Mucosa of gallbladder (tissue), 1 donor: ENCODE measurements at places on chromosomes 13 and 19.

DNA sequence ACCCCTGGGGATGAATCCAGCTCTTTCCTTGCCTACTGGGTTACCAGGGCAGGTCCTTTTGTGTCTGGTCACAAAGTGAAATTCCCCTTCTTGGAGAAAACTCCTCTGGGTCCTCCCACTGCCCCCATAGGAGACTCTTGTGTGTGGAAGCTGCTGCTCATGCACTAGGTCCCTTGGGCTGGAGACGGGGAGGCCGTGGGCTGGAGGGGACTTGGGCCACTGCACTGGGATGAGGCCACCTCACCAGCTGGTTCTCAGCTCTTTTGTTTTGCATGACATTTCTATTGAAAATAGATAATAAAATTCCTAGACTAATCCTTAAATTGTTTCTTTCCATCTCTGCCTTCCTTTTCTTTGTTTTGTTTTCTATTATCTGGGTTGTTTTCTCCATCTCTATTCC, 62.4 kb downstream of the TEX29 start:
- no peak for DNase-seq

GRCh38 chr13:45787346-45787745, 64.2 kb downstream of the SIAH3 start:
- DNase-seq = no peak

- DNase-seq = no peak
These were observed 65.4 kb upstream of the RFC3 start for GRCh38 chr13:33752597-33752996.

DNA sequence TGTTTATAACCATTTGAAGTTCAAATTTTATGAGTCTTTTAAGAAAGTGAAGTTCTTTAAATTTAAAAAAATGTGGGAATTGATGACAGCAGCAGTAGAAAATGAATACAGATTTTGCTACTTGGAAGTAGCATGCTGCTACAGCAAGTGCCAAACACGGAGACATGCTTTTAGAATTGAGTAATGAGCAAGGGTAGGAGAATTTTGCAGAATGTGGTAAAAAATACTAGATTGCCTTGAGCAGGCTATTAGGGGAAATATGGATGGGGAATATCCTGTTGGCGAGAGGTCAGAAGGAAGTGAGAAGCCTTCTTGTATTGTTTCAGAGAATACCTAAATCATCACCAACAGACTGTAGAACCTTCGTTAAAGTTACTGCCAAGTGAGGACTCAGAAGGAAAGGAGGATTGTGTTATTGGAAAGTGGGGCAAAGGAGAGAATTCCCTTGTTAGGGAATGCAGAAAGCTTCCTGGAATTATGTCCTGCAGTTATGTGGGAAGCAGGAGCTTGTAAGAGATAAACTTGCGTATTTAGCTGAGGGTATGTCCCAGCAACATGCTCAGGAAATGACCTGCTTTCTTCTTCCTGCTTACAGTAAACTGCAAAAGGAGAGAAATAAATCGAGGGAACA, 32.4 kb upstream of the OXGR1 start:
- no peak for DNase-seq

- DNase-seq = no peak
These were observed 79.5 kb downstream of the GPR12 start for GRCh38 chr13:26681036-26681435.

DNA sequence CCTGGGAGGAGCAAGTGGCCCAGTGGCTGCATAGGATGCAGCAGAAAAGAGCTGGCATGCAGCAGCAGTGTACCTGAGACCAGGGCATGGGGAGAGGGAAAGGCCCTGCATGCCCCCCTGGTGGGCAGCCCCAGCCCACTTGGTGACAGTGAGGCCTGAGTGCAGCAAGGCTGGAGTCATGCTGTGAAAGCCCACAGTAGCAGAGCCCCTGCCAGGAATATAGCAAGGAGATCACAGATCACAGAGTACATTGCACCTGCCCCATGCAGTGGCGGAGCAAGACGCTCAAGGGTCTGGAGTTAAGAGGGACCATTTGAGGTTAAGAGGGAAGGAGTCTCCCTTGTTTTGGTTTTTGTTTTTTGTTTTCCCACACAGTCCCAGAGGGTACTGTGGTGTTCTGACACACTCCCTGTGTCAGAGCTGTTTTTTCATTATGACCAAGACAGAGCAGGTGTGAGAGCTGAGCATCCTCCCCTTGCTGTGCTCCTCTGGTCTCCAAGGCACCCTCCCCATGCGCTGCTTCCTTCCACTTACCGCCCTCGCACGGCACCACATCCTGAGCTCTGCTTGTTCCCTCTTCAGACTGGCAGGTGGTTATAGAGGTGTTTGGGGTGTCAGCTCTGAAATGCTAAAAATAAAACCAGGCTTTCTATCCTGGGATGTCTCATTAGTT, 85.0 kb upstream of the UBL3 start:
- no peak for DNase-seq

DNA sequence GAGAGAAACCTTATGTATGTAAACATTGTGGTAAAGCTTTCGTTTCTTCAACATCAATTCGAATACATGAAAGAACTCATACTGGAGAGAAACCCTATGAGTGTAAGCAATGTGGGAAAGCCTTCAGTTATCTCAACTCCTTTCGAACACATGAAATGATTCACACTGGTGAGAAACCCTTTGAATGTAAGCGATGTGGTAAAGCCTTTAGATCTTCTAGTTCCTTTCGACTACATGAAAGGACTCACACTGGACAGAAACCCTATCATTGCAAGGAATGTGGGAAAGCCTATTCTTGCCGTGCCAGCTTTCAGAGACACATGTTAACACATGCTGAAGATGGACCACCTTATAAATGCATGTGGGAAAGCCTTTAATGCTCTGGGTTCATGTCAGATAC, 24.7 kb downstream of the ZNF136 start:
- no peak for DNase-seq

- DNase-seq = no peak
These were observed 12.1 kb downstream of the GPC6 start for GRCh38 chr13:93238711-93239110.

GRCh38 chr13:109198585-109198984, 569.2 kb downstream of the MYO16 start:
- no peak for DNase-seq

DNA sequence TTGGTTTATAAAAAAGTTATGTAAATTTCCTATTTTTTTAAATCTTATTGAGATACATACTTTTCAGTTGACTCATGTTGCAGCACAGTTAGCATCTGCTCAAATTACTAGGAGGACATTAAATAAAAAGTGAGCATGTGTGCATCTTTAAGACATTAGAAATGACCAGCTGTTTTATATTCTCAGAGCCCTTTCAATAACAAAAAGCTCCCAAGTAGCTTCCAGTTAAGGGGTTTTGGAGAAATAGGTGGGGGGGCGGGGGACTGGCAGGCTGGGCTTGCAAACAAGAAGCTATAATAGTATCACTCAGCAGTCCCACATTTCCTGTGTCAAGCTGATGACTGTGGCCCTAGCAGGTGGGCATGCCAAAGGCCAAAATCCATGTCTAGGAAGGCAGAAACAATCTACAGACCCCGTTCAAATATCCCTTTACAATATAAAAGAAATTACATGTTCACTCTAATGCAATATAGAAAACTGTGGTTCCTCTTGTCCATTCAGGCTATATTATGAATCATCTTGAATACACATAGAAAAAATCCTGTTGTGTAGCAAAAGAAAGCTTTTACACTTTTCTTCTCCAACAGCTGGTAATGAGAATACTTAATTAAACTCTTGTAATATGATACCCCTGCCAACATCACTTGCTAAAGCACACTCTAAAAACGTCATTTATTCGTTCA, 1713.2 kb upstream of the SLC10A2 start:
- no peak for DNase-seq

GRCh38 chr19:49771674-49772139, 4.9 kb downstream of the AP2A1 start:
- no peak for DNase-seq

GRCh38 chr19:50728084-50728737, 5.0 kb downstream of the CLEC11A start:
- peak; percentile 65 for DNase-seq

DNA sequence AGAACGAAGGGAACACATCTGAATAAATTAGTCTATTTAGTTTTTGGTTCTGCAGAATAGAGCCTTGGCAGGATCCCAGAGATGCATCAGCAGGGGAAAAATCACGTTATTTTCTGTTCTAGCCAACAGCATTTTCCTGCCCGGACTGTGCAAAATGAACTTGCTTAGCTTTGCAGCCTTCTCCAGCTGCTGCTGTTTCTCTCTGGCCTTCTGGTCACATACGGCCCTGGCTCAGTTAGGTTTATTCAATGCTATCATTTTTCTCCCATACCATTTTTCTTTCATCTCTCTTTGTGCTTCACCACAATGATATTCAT, 110.4 kb upstream of the KL start:
- DNase-seq = peak; percentile 50

GRCh38 chr13:80250213-80250810, 90.6 kb downstream of the SPRY2 start:
- no peak for DNase-seq

DNA sequence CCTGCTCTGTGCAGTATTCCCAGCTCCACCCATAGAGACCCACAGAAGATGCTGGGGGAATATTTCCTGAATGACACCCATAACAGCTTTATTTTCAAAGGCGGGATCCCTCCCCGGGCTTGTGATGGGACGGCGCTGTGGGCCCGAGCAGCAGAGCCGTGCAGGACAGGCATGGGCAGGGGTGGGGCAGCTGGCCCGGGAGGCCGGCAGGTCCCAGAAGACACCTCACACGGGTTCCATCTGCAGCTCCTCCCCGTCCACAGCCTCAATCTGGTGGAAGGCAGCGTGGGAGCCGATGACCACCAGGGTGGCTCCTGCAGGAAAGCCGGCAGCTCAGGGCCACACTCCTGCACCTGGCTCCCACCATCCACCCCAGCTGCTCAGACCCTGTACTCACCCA, 2.5 kb downstream of the RABAC1 start:
- no peak for DNase-seq

- DNase-seq = no peak
These were observed 180.5 kb downstream of the EFNB2 start for GRCh38 chr13:106354961-106355360.

DNA sequence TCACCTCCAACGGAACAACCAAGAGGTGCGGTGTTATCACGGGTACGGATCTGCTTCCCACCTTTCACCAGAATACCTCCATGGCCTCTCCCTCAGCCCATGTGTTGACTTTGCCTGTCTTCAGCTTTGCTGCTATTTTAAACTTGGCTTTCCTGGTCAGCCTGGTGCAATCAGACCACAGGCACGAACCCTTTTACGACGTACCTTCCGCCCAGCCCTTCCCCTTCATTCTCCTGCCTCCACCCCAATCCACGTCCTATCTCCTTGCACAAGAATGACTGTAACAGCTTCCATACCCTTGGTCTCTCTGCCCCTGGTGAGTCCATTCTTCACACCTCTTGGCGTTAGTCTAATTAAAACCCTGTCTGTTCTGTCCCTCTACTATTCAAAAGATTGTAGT, 431.7 kb downstream of the EFNB2 start:
- no peak for DNase-seq

DNA sequence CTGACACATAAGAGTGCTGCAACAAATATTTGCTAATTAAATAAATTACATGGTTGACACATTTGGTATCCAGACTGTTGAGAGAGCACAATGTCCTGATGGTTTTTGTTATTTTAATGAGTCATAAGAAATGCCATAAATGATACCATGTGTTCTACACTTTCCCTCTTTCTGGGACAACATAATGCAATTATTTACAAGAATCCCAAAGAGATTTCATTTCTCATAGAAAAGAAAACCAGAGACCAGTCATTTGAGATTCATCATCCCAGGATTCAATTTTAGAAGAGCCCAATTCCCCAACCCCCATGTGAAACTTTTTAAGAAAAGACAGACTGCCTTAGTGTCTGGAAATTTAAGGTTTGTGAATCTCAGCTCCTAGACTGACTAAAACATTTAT, 399.6 kb downstream of the DCT start:
- no peak for DNase-seq
